ENCODE measurements at places on chromosomes 1 and 21.

DNA sequence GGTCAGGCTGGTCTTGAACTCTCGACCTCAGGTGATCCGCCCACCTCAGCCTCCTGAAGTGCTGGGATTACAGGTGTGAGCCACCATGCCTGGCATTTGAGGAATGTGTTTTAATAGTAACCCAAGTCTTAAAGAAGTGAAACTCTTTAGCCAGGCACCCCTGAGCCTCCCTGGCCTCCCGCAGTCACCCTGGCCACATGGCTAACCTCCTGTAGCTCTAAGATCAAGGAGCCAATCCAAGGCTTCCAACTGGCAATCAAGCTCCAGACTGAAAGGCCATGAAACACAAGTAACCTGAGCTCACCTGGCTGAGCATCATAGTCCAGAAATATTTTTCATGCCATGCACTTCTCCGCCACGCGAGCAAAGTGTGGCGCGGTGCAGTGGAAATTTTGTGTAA, 84.3 kb downstream of the LTN1 start:
- no peak for DNase-seq

GRCh38 chr1:226884116-226884625, 13.8 kb downstream of the PSEN2 start:
- no peak for DNase-seq

DNA sequence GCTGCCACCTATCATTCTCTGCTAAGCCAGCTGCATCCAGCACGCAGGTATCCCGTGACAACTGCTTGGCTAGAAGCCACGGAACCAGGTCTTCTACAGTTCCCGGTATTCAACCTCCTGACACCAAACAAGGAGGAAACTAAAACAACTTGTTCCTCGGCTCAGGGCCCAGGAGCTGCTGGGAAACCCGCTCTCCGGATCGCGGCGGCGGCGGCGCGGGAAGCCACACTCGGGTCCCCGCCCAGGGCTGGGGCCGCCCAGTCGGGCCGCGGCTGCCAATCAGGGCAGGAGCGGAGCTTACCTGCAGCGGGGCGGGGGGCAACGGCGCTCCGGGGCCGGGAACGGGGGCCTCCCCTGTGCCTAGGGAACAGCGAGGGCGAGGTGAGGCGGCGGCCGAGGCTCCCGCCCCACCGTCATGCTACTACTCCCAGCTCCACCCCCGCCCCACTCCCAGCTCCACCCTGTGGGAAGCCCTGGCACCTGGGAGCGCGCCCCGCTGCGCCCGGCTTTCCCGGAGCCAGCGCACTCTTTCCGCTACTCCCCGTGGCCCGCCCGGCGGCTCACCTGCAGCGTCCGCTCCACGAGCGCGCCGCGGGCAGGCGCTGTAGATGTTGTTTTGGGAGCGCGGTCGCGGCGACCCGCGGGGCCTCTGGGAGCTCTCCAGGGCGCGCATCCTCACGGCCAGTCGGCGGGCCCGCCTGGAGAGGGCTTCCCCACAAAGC, 12.1 kb downstream of the IL24 start:
- DNase-seq, result peak; percentile 64

DNA sequence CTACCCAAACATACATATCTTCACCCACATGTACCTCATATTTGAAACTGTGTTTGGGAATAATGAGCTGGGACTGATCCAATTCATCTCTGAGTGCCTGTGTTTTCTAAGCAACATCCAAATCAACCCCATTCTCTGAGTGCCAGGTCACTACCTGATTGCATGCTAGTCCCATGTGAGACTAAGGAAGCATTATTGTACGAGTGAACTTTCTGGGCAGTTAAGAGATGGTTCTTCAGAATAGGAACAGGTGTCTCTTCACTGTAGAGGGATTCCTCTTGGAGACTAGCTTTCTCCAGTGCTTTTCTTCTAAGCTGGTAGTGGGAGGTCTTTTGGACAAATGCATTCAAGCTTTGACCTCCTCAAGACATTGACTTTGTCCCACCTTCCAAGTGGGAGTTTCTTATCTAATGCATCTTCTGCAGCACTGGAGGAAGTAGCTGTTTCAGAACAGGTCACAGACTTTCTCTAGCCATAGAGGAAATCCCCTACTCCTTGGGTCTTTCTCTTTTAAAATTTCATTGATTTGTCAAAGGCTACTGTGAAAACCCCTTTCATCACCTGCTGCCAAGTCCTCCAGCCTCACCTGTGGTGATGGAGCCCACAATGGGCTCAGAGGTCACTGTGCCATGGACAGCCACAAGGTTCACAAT, 172.0 kb upstream of the KIAA0040 start:
- no peak for DNase-seq

- DNase-seq, result no peak
These were observed 12.0 kb downstream of the PGBD5 start for GRCh38 chr1:230414102-230414501.

DNA sequence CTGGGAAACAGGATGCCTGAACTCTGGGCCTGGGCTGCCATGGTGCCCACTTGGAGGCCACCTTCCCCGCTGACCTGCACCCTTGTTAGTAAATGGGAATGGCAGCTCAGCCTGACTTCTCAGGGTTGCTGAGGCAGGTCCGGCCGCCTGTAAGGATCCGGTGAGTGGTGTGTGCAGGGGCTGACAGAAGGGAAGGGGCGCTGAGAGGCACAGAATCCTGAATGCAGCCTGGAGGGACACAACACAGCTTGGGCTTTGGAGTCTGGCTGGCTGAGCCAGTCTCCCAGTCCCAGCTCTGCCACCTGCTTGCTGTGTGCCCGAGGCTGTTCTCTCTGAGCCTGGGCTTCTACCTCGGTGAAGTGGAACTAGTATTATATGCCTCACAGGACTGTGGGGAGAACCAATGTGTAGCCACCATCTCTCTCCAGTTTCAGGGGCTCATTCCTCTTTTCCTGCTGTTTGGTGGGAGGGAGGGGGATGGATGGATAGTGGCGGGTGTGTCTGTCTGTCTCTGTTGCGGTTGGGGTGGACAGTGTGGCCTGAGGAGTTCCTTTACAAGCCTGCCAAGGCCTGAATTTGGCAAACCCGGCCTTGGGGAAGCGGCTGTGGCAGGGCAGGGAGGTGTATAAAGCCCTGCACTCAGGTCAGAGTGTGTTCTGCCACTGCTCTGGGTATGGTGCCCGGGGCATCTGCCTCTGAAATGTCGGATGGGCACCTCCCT, 18.0 kb downstream of the ADORA1 start:
- no peak for DNase-seq

DNA sequence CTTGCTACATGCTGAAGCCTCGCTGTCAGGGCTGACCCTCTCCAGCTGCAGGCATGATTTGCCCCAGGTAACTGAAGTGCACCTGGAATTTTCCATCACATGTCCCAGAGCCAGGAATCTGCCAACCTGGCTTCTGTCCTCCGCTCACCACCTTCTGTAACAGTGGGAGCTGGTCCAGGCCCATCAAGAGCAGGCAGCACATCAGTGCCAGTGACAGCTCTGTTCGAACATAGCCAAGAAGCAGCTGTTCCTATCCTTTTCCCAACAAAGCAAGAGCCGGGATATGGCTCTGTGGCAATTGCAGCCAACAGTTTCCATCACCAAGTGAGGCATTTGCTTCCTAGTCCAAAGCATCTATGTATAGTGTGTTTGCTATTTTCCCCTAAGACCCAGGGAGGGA, 42.2 kb upstream of the KANK4 start:
- no peak for DNase-seq

GRCh38 chr1:56788588-56788987, 30.6 kb downstream of the FYB2 start:
- no peak for DNase-seq

DNA sequence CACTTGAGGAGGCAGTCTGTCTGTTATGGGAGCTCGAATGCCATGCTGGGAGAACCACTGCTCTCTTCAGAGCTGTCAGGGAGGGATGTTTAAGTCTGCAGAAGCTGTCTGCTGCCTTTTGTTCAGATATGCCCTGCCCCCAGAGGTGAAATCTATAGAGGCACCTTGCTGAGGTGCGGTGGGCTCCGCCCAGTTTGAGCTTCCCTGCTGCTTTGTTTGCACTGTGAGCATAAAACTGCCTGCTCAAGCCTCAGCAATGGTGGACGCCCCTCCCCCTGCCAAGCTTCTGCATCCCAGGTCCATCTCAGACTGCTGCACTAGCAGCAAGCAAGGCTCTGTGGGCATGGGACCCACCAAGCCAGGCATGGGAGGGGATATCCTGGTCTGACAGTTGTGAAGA, 247.5 kb downstream of the LMX1A start:
- no peak for DNase-seq

DNA sequence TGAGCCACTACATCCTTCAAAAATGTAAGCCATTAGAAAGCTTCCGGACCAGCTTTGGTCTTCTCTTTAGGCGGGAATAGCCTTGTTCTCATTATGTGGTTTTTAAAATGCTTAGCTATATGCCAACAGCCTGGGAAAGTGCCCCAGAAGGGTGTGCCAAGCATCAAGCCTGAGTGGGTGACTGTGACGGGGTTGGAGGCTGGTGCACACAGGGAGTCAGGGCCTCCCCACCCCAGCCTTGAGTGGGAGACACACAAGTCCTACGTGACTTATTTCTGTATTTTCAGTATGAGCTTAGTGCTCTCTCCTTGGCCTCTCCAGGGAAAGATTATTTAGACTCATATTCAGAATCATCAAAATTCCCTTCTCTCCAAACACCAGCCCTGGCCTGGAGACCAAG, 9.8 kb downstream of the UBASH3A start:
- DNase-seq, result peak; percentile 78

DNA sequence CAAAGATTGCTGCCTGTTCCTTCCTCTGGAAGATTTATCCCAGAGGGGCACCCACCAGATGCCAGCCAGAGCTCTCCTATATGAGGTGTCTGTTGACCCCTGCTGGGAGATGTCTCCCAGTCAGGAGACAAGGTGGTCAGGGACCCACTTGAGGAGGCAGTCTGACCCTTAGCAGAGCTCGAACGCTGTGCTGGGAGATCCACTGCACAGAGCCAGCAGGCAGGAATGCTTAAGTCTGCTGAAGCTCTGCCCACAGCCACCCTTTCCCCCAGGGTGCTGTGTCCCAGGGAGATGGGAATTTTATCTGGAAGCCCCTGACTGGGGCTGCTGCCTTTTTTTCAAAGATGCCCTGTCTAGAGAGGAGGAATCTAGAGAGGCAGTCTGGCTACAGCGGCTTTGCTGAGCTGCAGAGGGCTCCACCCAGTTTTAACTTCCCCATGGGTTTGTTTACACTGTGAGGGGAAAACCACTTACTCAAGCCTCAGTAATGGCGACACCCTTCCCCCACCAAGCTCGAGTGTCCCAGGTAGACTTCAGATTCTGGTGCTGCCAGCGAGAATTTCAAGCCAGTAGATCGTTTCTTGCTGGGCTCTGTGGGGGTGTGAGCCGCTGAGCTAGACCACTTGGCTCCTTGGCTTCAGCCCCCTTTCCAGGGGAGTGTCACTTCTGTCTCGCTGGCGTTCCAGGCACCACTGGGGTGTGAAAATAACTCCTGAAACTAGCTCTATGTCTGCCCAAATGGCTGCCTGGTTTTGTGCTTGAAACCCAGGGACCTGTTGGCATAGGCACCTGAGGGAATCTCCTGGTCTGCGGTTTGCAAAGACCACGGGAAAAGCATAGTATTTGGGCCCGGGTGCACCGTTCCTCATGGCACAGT, 51.1 kb upstream of the PDC start:
- DNase-seq, result no peak

DNA sequence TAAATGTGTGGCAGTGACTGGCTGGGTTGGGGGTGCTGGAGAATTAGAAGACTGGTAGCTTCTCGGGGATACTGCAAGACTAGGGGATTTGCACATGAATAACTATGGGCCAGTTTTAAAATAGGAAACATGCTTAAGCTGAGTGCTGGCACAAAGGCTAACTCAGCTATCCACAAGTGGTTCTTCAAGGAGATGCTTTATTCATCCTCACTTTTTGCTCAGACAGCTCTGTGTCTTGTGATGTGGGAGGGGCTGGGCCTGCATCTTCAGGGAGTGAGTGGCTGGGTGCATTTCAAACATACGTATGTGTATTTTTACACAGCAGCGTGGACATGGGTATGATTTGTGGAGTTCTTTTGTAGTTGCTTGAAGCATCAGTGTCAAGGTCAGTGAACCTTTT, 2.3 kb downstream of the COQ8A start:
- DNase-seq, result no peak

DNA sequence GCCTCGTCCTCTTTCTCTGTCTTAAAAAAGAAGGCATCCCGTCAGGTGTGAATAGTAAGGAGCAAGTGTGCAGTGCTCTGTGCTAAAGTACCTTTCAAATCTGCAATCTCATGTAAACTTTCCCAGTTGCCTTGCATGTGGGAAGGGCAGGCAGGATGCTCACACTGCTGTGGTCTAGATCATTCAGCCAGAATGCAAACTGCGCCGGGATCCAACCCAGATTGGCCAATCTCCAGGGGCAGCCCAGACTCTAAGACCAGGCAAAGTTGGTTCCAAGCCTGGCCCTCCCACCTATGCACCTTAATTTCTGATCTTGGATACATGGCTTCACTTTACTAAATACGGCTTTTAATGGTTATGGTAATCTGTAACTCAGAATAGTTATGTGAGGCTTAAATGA, 3.2 kb upstream of the MAP1LC3C start:
- no peak for DNase-seq

DNA sequence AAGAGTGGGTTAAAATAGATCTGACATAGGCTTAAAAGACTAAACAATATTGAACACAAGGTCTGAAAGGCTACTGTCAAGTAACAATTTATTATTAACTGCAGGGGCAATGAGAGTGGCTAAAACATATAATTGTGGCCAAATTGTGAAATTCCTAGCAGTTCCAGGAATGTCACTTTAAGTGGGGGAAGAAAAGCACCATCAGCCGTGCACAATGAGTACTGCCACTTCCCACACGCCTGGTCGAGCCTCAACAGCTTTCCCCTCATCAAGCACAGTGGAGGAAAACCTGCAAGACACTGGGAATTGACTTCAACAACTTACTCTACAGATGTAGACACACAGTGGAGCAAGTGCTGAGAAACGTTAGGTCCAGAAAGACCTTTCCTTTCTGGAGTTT, 16.4 kb downstream of the TFB2M start:
- no peak for DNase-seq

- no peak for DNase-seq
These were observed 347.6 kb upstream of the AJAP1 start for GRCh38 chr1:4306559-4307467.

DNA sequence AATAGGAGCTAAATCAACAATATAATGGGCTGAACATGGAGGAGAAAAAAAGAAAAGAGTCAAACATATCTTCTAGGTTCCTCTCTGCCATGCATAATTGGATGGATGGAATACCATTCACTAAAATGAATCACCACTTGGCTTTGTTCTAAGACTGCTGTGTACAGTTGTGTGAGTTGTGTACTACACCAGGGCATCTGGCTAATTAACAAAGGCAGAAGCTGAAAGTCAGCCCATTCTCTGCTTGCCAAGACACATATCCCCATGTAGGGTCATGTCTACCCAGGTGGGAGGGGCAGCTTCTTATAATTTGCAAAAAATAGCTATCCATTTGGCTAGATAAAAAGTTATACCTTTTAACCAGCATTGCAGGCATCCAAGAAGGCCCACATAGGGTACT, 21.0 kb downstream of the JUN start:
- DNase-seq, result no peak

- DNase-seq, result no peak
These were observed 26.7 kb downstream of the BTG3 start for GRCh38 chr21:17585875-17586450.
